ENCODE measurements at places on chromosomes 6 and 20.
A peak's percentile ranks its signal among the peaks of the same experiment; 100 is the strongest.

DNA sequence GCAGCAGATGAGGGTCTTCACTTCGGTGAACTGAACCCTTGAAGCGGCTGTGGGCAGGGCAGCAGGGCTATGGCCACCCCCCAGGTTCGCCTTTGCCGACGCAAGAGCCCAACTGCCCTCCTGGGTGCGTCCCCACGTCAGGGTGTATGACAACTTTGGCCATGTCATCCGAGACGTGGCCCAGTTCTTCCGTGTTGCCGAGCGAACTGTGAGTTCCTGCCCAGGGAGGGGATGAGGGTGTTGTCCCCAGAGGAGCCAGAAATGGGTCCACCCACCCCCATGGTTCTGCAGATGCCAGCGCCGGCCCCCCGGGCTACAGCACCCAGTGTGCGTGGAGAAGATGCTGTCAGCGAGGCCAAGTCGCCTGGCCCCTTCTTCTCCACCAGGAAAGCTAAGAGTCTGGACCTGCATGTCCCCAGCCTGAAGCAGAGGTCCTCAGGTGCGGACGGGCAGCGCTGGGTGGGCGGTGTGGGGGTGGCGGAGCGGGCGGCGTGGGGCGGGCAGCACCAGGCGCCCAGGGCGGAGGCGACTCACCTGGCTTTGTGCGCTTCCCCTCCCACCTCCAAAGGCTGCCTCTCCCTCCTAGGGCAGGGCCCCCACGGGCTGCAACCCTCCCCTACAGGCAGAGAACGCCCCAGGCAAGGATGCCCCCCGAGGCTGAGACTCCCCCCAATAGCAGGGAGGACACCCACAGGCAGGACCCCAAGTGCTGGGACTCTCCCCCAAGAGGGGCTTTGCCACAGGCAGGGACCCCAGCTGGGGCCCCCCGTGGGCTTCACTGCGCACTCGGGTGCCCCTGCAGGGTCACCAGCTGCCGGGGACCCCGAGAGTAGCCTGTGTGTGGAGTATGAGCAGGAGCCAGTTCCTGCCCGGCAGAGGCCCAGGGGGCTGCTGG is 6.2 kb upstream of the TNFRSF6B start:
- no peak for DNase-seq

GRCh38 chr6:127147534-127147933 is 29.1 kb downstream of the RSPO3 start:
- DNase-seq, result no peak

GRCh38 chr6:136753624-136754023 is 38.7 kb downstream of the MAP3K5 start:
- DNase-seq, result no peak

GRCh38 chr6:135093578-135093977 is 39.0 kb upstream of the HBS1L start:
- DNase-seq, result no peak

DNA sequence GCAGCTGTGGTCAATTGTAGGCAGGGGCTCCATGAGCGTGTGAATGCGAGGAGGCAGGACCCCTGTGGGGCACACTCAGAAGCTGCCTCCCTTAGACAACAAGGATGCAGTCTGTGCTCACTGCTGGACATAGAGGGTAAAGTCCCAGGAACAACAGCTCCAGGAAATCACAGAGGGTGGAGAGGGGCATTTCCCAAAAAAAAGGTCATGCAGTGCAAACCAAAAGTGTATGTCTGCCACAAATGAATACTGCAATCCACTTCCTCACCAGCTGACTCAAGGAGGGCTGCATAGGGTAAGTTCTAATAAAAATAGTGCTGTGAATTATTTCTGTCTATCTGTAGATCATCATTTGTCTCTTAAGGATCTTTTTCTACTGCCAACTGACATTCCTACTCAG is 95.8 kb downstream of the RNF182 start:
- DNase-seq, result no peak

- no peak for DNase-seq
These were observed 130.4 kb downstream of the PLG start for GRCh38 chr6:160832422-160832821.

DNA sequence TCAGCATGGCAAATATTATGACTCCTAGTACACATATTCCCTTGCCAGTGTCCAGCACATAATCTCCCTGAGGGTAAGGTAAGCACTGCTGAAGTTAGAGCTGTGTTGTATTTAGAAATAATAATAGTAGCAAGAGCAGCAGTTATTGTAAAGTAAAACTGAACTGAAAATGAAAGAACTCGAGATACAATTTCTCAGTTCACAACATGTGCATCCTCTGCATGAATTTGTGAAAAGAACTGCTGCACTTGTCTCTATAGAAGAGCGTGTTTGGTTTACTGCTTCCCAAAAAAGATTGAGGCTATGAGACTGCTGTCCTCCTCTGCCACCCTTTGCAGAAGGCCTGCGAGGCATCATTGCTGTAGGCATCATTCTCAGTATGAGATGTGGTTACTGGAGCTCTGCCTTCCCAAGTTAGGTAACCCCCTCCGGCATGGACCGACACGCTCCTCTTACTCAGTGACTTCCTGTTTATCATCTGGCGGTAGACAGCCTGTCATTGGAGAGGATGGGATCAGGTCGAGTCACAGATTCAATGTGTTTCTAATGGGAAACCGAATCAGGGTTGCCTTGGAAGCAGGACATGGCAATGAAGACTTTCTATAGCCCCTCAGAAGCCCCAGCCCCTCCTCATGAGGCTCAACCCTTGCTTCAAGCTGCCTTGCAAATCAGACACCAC is 48.1 kb downstream of the SLC24A3 start:
- peak; percentile 3 for DNase-seq

DNA sequence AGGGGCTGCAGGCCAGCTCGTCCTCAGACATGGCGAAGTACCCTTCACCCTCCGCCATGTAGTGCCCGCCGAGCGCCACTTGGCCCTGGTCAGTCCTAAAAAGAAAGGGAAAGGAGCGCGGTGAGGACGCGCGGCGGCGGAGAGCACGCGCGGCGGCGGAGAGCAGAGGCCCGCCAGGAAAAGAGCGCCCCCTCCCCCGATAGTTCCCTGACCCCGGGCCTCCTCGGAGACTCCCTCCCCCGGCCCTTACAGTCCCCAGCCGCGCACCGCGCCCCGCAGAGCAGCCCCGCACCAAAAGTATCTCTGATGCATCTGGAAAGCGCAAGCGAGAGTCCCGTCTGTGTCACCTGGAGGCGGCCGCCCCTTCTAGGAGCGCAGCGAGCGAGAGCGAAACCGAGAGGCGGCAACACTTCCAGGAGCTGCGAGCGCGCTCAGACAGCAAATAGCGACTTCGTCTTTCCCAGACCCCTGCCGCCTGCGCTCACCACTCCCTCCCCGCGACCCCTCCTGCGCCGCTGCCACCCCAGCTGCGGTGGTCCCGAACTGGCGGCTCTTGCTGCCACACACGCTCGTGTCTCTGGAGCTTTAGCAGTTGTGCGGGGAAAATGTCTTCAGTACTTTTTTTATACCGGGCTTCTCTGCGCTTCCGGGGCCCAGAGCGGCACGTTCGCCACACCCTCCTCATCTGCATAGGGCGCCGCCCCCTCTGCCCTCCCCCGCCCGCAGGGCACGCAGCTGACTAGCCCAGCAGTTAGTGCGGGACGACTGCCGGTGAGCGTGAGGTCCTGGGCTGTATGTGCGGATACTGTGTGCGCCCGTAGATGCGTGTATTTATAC is at the start of gene TENT5A:
TENT5A (minus strand) TSS at position 598 of the 837 bp plus-strand sequence; CDS start at position 58, 540 bp downstream.
- DNase-seq, result peak; percentile 90

GRCh38 chr6:138657065-138657425 is 116.5 kb upstream of the CCDC28A start:
- DNase-seq, result no peak

- peak; percentile 77 for DNase-seq
These were observed 13.6 kb downstream of the PDE10A start for GRCh38 chr6:165649166-165650137.

GRCh38 chr6:72031471-72031870 is 145.1 kb downstream of the RIMS1 start:
- DNase-seq, result peak; percentile 15

- peak; percentile 31 for DNase-seq
These were observed 24.4 kb upstream of the FKBP1A start for GRCh38 chr20:1417273-1417672.

GRCh38 chr20:15317546-15318232 is 980.3 kb upstream of the FLRT3 start:
- DNase-seq, result no peak

GRCh38 chr6:168527451-168528210 is 86.6 kb downstream of the SMOC2 start:
- peak; percentile 62 for DNase-seq

DNA sequence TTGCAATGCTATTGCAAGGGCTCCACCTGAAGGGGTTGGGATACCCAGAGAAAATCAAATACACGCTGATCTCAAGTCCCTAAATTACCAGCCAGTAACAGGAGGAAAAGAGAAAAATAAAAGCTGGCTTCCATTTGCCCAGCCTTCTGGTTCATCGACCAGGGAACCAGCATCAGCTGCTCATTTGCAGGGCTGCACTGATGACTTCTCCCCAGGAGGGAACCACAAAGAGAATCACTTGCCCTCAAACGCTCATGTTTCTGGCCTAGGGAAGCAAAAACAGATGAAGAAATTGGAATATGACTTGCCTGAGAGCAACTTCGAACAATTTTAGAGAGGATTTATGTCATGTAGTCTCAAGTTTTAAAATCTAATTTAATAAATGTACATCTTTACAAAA is 119.7 kb downstream of the SH3BGRL2 start:
- peak; percentile 6 for DNase-seq

DNA sequence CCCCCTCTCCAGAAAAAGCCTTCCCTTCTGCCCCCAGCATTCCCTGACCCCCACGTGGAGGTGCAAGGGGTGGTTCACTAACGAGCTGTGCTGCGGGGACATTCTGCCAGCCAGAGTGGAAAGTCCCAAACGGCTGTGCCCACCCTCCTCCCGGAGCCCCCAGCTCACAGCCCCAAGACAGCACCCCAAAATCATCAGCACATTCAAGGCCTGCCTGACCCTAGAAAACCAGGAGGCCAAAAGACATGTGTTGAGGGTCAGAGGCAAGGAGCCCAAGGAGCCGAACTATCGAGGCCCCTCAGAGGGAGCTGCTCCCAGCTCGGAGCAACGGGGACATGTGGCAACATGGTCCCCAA is 197.9 kb downstream of the PREX1 start:
- DNase-seq, result no peak
